NCI-H1092 treated with DMSO at 0.1 percent for 48 hours (cell line): ENCODE measurements at places on chromosomes 4 and X.
A peak's percentile ranks its signal among the peaks of the same experiment; 100 is the strongest.

DNA sequence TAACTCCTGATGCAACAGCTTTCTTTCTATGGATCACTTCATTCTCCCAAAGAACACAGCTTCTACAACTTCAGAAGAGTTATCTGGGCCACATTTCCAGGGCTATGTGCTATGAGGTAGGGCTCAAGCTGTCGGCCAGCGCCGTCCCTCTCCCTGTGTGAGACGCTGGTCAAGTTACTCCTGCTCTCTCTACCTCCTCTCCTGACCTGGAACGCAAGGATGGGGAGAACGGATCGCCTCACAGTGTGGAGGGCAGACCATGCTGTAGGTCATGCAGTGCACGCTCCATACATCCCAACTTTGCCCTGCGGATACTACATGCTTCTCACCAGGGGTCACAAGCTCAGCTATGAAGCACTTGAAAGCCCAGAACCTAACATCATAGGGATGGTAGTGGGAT lies 42.4 kb downstream of the JAKMIP1 start:
- DNase-seq: no peak

- peak; percentile 87 for DNase-seq
These were observed 27.9 kb downstream of the PROM1 start for GRCh38 chr4:16055873-16056272.

GRCh38 chr4:925171-925570 lies 6.9 kb downstream of the GAK start:
- no peak for DNase-seq

DNA sequence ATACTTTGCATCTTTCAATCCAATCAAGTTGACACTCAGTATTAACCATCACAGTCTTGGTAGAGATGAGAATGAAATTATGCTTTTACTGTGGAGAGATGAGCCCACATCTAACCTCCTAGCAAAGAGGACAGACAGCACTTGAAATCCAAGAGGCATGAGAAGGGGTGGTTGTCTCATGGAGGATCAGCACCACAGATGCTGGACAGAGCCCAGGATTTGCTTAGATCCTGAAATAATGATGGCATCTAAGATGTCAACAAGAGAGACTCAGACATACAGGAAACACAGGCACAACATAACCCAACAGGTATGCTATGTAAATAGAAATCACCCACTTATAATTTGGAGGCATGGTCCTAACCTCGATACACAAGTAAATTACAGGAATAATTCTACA lies 74.3 kb upstream of the VCX2 start:
- DNase-seq: no peak

- DNase-seq: no peak
These were observed 202.4 kb downstream of the RTL9 start for GRCh38 chrX:110561034-110561433.

DNA sequence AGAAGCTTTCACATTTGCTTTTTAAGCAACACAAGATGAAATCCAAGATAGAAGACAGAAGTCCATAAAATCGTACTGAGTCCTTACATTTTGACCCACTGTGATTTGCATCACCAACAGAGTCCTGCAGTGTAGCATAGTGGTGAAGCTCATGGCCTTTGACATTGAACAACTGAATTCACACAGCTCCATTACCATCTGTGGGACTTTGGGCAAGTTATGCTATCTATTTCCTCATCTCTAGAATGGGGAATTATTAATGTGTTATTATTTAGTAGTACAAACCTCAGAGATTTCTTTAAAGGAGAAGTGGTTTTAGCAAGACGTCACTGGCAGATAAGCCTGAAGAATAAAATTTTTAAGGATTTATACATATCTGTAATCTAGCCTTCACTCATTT lies 10.7 kb downstream of the GPRIN3 start:
- no peak for DNase-seq

DNA sequence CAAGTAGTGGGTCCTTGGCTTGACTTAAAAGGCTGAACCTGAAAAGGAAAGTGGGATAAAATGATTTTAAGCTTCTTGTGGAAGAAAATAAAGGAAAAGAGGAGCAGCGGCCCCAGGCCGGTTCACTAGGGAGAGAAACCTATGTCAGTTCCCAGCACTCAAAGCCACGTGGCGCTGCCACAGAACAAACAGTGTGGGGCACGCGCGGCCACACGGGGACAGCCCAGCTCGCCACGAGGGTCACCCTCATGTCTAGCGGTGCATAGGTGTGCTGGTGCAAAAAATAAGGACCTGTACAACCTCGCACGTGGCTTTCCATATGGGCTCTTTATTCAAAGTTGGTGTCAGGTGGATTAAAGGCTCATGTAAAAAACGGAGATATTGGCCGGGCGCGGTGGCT lies 17.1 kb downstream of the MSANTD1 start:
- DNase-seq: no peak

DNA sequence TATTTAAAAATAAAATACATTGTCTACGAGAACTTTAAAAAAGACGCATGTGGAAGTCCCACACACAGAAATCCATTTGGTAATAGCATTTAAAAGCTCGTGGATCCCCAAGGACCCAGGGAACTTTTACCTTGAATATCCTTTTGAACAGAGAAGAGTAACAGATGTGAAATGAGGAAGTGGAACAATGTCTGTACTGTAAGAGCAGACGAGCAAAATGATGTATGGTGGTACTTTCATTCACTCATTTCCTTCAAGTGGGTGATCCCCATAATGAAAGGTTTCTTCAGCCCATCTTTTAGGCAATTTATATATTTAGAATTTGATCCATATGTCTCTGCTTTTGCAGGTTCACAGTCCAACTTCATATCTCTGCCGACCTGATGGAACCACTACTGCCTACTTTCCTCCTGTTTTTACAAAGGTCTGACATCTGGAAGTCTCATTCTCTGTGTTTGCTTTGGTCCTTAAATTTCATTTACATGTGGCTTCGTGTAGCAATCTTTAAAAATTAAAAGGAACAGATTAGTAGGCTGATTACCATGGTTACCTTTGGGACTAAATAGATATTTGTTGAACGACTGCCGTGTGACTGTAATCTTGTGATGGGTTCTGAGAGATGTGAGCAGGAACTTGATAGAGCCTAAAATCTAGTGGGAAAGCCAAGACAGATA lies 188.4 kb downstream of the PALLD start:
- DNase-seq: no peak

- DNase-seq: no peak
These were observed 21.5 kb downstream of the FRMPD4 start for GRCh38 chrX:12159799-12160198.

- DNase-seq: no peak
These were observed 345.8 kb upstream of the SPANXN1 start for GRCh38 chrX:144901521-144901920.

- DNase-seq: no peak
These were observed 33.0 kb downstream of the MOB1B start for GRCh38 chr4:70935038-70935695.

- DNase-seq: no peak
These were observed 3.4 kb downstream of the GALNT7 start for GRCh38 chr4:173171987-173172386.

GRCh38 chrX:82626978-82627377 lies 881.1 kb upstream of the POU3F4 start:
- no peak for DNase-seq

- DNase-seq: no peak
These were observed 916.0 kb downstream of the FSTL5 start for GRCh38 chr4:161247831-161248230.

GRCh38 chr4:32485956-32486355 lies 1765.8 kb downstream of the PCDH7 start:
- DNase-seq: no peak
